ENCODE measurements at places on chromosomes 6 and 20. TPM values are rescaled to one million over a fixed set of nuclear protein-coding genes. Genes with fewer than 3 reads are reported as not detected.
A peak's percentile ranks its signal among the peaks of the same experiment; 100 is the strongest.

The COL9A3 gene
- total RNA-seq = not detected

The TP53TG5 gene
- total RNA-seq = not detected

- DNase-seq = no peak
Measured at GRCh38 chr6:143752459-143752858, 74.7 kb downstream of the PHACTR2 start.

DNA sequence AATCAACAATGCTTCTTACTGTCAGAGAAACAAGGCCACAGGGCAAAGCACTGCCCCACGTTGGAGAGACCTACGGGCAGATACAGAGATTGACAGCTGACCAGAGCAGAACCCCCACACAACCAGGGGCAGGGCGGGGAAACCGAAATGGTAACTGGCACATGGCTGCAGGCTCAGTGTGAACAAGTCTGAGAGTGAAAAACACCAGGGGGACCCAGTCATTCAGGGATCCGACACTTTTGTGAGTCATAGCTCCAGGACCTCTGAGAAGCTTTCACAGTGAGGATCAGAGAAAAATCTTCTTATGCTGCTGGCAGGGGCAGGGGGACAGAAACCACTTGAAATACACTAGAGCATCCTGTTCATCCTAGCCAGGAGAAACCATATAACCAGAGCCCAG is 254.2 kb downstream of the C6orf118 start:
- no peak for DNase-seq

GRCh38 chr20:13288357-13288756 is 67.3 kb downstream of the ISM1 start:
- DNase-seq = no peak

- DNase-seq = no peak
Measured at GRCh38 chr6:41732591-41733359, 2.6 kb downstream of the TFEB start.

DNA sequence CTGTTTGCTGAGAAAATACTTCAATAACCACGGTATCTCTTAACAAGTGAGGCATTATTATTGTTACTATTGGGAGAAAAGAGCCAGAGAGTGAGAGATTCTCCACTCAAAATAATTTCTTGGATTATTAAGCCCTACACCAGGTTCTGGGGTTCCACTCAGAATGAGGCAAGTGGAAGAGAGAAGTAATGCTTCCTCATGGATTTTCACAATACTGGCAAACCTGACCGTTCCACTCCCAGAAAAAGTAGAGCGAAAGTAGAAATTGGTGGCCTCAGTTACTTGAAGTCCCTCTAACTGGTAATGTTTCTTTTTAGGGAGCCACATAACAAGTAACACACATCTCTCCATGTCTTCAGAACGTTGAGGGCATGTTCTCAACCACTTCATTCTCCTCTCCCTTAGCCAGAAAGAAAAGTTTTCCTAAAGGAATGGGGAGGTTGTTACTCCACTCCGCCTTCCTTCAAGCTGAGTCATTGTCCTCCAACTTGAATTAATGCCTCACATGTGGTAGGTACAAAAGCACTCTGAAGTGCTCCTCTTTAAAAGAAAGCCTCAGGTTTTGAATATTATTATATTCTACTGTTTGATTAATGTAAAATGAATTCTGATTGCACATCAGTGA is 1.9 kb downstream of the BAG2 start:
- peak; percentile 82 for DNase-seq

DNA sequence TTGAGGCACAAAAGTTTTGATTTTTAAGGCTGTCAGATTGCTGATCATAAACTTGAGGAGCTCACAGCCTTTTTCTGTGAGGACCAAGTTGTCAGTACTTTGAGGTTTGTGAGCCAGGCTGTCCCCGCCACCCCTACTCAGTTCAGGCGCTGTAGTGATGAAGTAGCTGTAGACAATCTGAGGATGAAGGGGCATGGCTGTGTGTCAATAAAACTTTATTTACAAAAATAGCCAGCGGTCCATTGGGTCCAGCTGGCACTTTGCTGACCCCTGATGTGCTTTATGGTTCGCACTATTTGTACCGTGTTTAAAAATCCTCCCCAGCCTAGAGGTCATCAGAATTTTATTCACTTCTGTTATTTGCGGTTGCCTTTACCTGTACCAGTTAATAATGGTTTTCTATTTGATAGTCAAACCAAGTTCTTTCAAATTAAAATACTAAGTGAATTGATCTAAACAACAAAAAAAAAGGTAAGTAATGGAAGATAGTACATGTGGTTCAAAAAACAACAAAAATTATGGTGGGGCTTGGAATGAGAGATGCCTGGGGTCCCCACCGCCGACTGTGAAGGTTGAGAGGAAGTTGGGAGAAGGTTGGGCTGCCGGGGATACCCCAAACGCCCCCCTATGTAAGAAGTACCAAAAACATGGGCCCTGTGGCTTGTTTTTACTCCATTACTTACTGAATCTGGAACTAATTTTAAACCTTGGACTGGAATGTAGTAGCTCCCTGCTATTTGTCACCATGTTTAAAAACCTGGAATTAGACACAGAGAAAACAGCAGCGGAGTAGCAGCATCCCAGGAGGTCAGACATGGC is 123.6 kb downstream of the SYCP2 start:
- DNase-seq = no peak
